ENCODE measurements at places on chromosomes 2 and 18. TPM values are rescaled to one million over a fixed set of nuclear protein-coding genes. Genes with fewer than 3 reads are reported as not detected.

The PCARE gene
- not detected for polyA plus RNA-seq

The GIGYF2 gene
- polyA plus RNA-seq, result 52.6 TPM

The GAREM1 gene
- 1.3 TPM for polyA plus RNA-seq

The FBXO15 gene
- polyA plus RNA-seq, result 6.1 TPM

The PEX13 gene
- polyA plus RNA-seq, result 91.3 TPM

The AP1S3 gene
- 6.6 TPM for polyA plus RNA-seq

The DAW1 gene
- polyA plus RNA-seq, result 1.5 TPM

The CCDC68 gene
- polyA plus RNA-seq, result 0.30 TPM

The TDRD15 gene
- polyA plus RNA-seq, result not detected

The PARD6G gene
- polyA plus RNA-seq, result 8.8 TPM

The CCDC148 gene
- 1.8 TPM for polyA plus RNA-seq

The EGR4 gene
- not detected for polyA plus RNA-seq

Measured in neural cell (in vitro differentiated cells).